Dermis lymphatic vessel endothelial cell (primary cell): ENCODE measurements at places on chromosomes 13 and 19. TPM values are rescaled to one million over a fixed set of nuclear protein-coding genes. Genes with fewer than 3 reads are reported as not detected.

Gene TMEM238
- 0.17 and 0.22 TPM in 2 replicates for total RNA-seq

Gene RFPL4A
- 0.87 TPM in 1 of 2 replicates, not detected in the other for total RNA-seq

Gene UBAC2
- total RNA-seq = 36.8 and 39.4 TPM in 2 replicates

Gene NECTIN2
- 76.8 and 98.0 TPM in 2 replicates for total RNA-seq

Gene TEX26
- total RNA-seq = not detected in 2 replicates

Gene CD37
- total RNA-seq = not detected in 2 replicates

Gene CASP14
- total RNA-seq = not detected in 2 replicates

Gene KCNC3
- total RNA-seq = 0.33 and 0.43 TPM in 2 replicates

Gene ATP8A2
- 0.09 and 0.11 TPM in 2 replicates for total RNA-seq

Gene LILRB5
- total RNA-seq = not detected in 2 replicates

Gene ZNF440
- 8.9 and 10.8 TPM in 2 replicates for total RNA-seq

Gene ZNF329
- total RNA-seq = 8.7 and 10.5 TPM in 2 replicates

Gene CLIP3
- 2.3 and 2.8 TPM in 2 replicates for total RNA-seq

Gene MAP2K2
- 114 and 121 TPM in 2 replicates for total RNA-seq

Gene EEF2
- total RNA-seq = 2,885 and 2,904 TPM in 2 replicates

Gene OR10H1
- not detected in 2 replicates for total RNA-seq

Gene PNMA8B
- under 0.01 TPM in 2 replicates for total RNA-seq

Gene PBX4
- total RNA-seq = not detected in 2 replicates

Gene MAMSTR
- 0.09 and 0.11 TPM in 2 replicates for total RNA-seq

Gene CATSPERD
- not detected in 2 replicates for total RNA-seq

Gene DZIP1
- total RNA-seq = 0.26 and 0.43 TPM in 2 replicates

Gene KLK13
- total RNA-seq = not detected in 2 replicates

Gene GGACT
- 3.9 and 6.4 TPM in 2 replicates for total RNA-seq

Gene ZSCAN4
- not detected in 2 replicates for total RNA-seq

Gene CCDC70
- total RNA-seq = not detected in 2 replicates

Gene PRTN3
- total RNA-seq = not detected in 2 replicates

Gene ZNF543
- 7.9 and 12.2 TPM in 2 replicates for total RNA-seq

Gene ZNF493
- total RNA-seq = 8.1 and 19.9 TPM in 2 replicates

Gene ZNF649
- 7.4 and 11.0 TPM in 2 replicates for total RNA-seq

Gene TGFB1
- total RNA-seq = 19.6 and 35.2 TPM in 2 replicates

Gene ZNF433
- 1.4 and 1.5 TPM in 2 replicates for total RNA-seq

Gene SYNGR4
- total RNA-seq = not detected in 2 replicates

Gene APLP1
- total RNA-seq = 0.98 and 1.8 TPM in 2 replicates

Gene WIZ
- total RNA-seq = 3.9 and 4.6 TPM in 2 replicates

Gene NKPD1
- 0.11 and 0.17 TPM in 2 replicates for total RNA-seq

Gene IRGC
- not detected in 2 replicates for total RNA-seq

Gene SIGLEC10
- total RNA-seq = not detected in 2 replicates

Gene ADAMTS10
- 11.1 TPM in 2 replicates for total RNA-seq

Gene SULT2B1
- 0.11 TPM in 1 of 2 replicates, not detected in the other for total RNA-seq

Gene RAB3D
- total RNA-seq = 32.9 and 38.7 TPM in 2 replicates

Gene ZNF729
- total RNA-seq = not detected in 2 replicates

Gene ARID3A
- total RNA-seq = 4.7 and 5.6 TPM in 2 replicates

Gene CADM4
- 9.4 and 11.1 TPM in 2 replicates for total RNA-seq

Gene SHISA7
- not detected in 2 replicates for total RNA-seq

Gene ZNF534
- not detected in 2 replicates for total RNA-seq

Gene IFNL1
- not detected in 2 replicates for total RNA-seq

Gene WBP4
- total RNA-seq = 7.6 TPM in 2 replicates

Gene ZNF471
- 1.3 and 1.4 TPM in 2 replicates for total RNA-seq

Gene ZNF793
- total RNA-seq = 0.22 and 0.86 TPM in 2 replicates

Gene IRF2BP1
- total RNA-seq = 16.6 and 18.0 TPM in 2 replicates

Gene ERICH6B
- not detected in 2 replicates for total RNA-seq
